ENCODE measurements at places on chromosomes 6 and 20.

DNA sequence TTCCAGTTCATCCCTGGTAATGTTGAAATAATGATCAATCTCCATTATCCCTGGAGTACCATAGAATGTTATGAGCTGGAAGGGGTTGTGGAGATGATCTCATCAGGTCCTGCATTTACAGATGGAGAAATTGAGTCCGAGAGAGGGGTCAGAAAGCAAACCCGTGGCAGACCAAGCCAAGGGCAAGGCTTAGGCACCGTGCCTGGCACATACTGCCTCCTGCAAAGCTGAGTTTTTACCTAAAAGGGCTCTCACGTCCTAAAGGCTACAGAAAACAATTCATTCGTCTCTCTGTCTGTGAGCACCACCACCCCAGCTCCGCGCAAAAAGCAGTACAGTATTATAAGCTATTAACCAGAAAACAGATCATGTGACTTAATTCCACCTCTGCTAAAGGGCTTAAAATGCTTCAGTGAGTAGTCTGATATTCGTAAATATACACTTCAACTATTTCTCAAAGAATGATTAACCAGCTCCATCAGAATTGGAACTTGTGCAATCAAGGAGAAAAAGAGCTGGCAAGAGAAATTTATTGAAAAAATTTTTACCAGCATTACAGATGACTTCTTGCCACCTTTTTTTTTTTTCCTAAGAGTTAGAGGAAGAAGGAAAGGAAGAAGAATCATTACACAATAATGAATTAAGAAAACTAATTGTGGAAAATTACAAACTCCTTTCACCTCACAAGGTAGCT, 3.4 kb upstream of the PARD6B start:
- no peak for DNase-seq

- DNase-seq = no peak
Measured at GRCh38 chr6:107770541-107770940, 53.6 kb downstream of the SCML4 start.

DNA sequence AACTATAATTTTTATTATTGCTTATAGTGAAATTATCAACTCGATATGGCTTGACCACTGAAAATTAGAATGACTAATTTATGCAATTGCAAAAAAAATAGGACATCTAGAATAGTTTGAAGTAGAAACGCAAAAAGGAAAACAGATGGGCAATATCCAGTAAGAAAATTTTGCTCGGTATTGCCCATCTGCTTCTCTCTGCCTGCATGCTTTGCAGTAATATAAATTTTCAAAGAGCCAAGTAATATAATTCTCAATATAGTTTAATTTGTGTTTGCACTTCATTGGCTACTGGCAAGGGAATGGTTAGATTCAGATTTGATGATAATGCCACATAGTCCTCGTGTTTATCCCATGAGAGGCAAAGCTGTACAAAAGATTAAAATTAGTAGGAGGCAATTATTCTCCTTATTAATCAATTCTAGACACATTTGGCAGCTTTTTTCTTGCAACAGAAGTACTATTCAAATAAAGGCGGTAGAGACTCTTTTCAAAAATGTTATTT, 27.3 kb upstream of the LAMA2 start:
- DNase-seq = no peak

GRCh38 chr6:72579865-72580264, 42.0 kb upstream of the KCNQ5 start:
- no peak for DNase-seq

- no peak for DNase-seq
Measured at GRCh38 chr6:10210052-10210451, 204.8 kb downstream of the TFAP2A start.

DNA sequence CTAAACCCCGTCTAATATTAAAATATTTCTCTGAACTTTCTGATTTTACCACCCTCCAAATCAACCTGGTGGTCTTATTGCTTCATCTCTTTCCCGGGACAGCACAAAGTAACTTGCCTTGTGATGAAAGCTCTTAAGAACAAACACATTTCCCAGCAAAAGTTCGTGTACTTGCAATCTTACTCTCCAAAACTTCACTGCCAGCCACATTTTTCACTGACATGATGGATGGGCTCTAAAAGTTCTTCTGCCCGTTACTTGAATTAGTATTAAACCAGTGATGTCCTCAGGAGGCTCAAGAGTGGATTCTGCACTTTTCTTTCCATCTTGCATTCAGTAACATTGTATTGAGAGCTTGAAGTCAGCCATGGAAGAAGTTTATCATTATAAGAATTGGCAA, 731.6 kb upstream of the GJE1 start:
- no peak for DNase-seq

DNA sequence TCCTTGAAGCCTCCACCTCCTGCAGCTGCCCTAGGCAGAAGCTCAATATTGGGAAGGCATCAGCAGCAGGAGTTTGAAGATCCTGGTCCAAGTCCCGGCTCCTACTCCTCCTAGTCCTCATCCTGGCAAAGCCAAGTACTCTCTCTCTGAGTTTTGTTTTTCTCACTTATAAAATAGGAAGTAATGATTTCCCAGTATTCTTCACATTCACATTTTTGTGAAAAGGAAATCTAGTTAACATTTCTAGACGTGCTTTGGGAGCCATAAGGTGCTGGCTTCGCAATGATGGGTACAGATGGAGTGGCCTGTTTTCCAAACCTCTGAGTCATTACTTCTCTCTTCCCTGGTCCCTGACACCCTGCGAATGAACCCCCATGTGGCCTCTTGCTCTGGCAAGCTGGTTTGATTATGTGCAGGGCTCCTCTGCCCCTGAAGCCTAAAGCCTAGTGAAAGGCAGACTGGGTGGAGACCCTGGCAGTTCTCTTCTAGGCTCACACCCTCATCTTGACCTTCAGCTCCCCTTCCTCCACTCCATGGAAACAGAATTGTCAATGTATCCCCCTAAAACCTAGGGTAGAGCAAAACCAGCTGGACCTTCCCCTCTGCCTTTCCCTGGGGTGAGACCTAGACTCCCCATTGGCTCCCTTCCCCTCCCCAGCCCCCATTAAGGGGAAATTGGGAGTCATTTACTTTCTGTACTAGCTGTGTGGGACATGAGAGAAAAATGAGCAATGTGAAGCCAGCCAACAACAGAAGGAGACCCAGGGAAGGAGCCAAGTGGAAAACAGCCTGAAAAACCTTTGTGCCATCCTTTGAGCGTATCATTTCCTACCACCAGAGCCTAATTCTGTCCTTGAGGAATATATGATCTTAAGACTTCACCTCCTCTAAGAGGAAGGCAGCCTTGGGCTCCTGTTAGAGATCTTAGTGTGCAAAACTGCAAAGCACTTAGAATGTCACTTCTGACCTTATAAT, 158.4 kb downstream of the UST start:
- DNase-seq = no peak

- no peak for DNase-seq
Measured at GRCh38 chr6:137156650-137157049, 16.8 kb downstream of the IL22RA2 start.

DNA sequence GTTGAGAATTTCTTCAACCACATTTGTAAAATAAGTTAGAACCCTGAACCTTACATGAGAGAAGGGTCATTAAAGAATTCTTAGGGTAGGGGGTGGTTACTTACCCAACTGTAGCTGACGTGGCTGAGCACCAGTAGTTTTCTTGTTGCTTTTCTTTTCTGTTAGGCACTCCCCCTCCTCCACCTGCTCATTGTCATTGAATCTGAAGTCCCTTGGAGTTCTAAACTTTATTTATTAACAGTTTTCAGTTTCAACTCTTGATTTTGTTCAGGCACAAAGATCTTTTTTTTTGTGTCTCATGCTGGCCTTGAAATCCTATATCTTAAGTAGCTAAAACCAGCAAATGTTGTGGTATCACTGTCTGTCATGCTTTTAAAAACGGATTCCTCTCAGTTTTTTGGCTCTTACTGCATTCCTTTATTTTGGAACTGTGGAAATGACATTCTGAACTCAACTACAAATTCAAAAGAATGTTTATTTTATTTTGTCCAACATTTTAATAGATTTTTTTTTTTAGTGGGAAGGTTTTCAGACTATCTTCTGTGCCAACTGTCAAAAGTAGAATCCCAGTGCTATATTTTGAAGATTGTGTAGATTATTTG, 465.2 kb downstream of the PHF3 start:
- DNase-seq = no peak
